ENCODE measurements at places on chromosomes 11 and 22.

GRCh38 chr11:65309006-65309405, 5.7 kb upstream of the CDC42EP2 start:
- no peak for DNase-seq

- no peak for DNase-seq
Measured at GRCh38 chr11:95283650-95284049, 52.6 kb upstream of the SESN3 start.

- DNase-seq: no peak
Measured at GRCh38 chr11:22720457-22720856, 54.0 kb downstream of the GAS2 start.

DNA sequence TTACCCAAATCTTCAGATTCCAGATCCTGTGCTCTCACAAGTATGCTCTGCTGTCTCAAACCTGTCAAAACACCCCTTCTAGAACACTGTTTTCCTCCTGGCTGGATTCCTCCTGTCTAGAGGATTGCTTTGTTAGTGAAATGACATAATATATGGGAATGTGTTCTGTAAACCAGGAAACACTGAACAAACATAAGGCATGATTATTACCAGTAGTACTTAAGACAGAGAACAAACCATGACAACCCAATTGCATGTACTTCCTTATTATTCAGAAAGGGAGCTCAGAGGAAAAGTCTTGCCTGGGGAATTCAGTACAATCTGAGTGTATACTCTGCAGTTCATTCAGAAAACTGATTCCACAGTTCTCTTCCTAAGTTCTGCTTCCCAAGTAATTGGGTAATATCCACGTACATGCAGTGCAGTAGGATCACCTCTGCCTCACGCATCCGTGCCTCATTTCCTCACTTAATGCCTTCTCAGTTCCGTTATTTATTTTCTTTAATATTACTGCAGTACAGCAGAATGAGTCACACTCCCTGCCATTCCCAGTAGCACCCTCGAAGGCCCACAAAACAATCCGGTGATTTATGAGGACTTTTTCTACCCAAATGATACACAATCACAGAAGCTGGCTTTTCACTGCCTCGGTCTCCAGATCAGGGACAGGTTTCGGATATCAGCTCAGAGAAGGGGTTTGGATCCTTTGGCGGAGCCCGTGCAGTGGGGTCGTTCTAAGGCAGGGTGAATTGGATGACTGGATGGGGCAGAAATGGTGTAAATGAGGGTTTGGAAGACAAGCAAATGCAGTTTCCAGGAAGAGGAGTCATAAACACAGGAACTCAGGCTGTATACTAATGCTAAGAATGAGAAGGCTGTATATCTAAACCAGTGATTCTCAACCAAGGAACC, 896.9 kb downstream of the KCNA4 start:
- no peak for DNase-seq

GRCh38 chr22:26979294-26979693, 321.9 kb downstream of the MIAT start:
- no peak for DNase-seq

- no peak for DNase-seq
Measured at GRCh38 chr11:2294926-2295290, 6.8 kb downstream of the C11orf21 start.

DNA sequence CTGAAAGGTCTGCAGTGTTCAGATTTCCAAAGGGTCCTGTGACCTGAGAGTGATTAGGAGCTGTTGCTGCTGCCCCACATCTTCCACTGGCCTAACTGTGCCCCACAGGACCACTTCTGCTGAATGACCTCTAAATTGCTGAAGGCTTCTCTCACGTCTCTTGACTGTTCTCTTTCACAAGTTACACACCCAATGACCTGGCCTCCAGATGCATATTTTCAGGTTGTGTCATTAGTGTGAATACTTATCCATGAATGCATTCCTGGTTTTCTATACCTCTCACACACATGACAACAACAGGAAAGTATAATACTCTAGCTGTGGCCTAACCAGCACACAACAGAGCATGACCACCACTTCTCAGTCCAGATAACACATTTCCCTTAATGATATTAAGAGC, 15.4 kb downstream of the PRR14L start:
- DNase-seq: no peak

- DNase-seq: peak; percentile 92
Measured at GRCh38 chr22:39520226-39521105, at the start of gene ATF4. TSS of gene ATF4 (plus strand) at chr22:39520562. CDS start at chr22:39521446, 884 bp downstream.

- no peak for DNase-seq
Measured at GRCh38 chr22:29617922-29618629, 14.6 kb downstream of the NF2 start.

DNA sequence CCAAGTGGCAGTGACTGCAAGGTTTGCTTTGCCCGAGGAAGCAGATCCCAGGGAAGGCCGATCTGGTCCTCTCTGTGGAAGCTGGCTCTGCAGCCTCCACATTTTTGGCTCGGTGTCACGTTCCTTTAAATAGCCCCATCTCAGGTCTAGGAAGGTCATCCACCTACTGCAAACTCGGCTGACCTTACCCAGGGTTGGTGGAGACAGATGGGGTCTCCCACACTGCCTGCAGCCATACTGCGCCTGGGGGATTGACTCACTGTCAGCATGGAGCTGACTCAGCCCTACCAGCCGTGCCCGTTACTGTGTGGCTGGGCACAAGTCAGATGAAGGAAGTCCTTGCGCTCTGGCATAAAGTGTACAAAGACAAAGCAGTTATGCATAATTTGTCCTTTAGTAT, 16.9 kb downstream of the CDPF1 start:
- no peak for DNase-seq

- DNase-seq: no peak
Measured at GRCh38 chr11:65634109-65634436, 3.8 kb upstream of the SIPA1 start.

DNA sequence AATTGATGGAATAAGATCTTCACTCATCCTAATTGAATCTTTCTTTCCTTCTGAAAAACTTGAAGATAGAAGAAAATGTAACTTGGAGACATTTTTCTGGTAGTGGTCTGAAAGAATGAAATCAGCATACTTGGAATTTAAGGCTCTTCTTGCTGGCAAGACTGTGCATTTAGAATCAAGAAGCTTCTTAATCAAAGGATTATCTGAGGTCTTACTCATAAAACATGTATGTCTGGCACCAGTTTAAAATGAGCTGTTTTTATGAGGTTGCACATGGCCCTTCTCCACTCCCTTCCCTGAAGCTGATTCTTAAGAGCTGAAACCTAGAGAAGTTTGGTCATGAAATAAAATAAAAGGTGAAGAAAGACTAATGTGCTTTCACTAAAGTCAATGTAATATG, 77.3 kb downstream of the ARHGEF12 start:
- DNase-seq: no peak

GRCh38 chr11:45929486-45930030, 7.1 kb downstream of the LARGE2 start:
- no peak for DNase-seq

DNA sequence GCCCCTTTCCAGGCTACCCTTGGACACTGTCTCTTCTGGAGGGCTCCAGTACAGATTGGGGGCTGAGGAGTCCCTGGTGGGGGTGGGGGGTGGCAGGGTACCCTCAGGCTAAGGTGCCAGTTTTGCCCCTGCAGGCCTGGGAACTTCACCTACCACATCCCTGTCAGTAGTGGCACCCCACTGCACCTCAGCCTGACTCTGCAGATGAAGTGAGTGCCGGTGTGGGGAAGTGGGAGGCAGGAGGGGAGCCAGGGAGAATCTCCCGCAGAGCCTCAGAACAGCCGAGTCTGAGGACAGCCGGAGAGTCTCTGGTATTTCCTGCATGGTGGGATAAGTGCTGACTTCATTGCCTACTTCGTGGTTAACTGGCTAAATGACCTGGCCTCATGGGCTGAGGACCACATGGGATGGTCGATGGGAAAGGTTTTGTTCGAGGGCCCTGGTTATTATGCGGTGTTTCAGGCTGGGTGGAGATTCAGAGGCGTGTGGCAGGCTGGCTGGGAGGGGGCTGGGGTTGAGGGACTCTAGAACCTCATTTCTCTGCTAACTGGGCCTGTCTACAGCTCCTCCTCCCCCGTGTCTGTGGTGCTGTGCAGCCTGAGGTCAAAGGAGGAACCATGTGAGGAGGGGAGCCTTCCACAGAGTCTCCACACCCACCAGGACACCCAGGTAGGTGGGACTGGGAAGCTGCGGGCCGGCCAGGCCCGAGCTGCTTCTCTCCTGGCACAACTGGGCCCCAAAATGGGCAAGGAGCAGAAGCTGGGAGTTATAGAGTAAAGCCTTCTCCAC, 8.5 kb downstream of the TMEM258 start:
- DNase-seq: no peak

DNA sequence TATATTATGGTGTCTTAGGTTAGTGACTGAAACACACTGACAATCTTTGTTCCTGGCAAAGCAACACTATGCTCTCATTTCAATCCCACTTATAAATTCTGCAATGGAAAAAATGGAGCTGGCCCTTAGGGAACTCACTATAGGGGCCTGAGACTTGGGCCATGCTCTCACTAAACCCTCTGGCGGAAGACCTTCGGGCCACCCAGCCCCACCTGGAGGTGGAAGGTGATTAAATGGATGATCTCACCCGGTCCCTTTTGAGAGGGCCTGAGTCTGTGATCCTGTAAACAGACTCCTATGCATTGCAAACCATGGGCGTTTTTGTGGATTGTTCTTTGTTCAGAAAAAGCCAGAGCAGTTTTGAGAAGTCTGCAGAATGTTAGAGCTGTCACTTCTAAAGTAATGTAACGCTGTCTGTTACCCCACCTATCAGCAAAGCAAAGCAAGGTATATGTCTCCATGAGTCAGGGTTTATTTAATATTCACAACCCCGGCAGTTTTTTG, 17.0 kb upstream of the CDON start:
- no peak for DNase-seq

- DNase-seq: no peak
Measured at GRCh38 chr22:44526779-44527126, 28.7 kb upstream of the RTL6 start.

DNA sequence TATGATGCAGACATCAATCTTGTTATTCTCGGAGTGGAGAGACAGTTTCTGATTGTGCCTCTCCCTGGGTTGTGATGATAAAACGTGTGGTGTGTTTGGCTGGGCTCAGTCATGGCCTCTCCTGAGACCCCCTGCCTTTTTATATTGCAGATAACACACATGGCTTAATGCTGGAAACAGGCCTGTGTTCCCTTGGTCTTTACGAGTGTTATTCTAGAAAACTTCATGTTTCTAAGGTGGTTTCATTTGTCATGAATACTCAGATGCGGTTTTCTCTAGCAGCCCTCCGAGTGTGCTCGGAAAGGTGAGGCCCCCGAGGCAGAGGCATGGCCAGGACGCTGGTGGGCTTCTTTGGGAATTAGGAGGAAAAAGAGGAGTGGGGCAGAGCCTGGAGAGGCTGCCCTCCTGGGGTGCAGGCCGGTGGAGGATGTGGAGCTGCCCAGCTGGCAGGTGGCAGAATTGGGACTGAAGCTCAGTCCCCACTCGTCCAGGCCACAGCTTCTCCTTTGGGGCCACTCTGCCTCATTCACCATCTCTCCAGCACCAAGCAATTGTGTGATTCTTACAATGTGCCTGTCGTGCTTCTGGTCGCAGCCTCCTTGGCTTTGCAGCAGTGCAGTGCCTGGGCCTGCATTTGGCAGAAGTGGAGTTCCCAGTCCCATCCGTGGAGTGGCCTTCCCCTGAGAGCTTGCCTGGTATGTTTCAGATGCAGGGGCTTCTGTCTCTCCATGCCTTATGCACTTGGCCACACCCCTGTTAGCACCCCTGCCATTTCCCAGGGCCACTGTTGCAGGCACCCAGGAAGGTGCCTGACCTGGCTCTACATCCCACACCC, 309.6 kb downstream of the TBC1D22A start:
- DNase-seq: no peak

- DNase-seq: no peak
Measured at GRCh38 chr11:77065878-77066228, 918 bp upstream of the CAPN5 start.

DNA sequence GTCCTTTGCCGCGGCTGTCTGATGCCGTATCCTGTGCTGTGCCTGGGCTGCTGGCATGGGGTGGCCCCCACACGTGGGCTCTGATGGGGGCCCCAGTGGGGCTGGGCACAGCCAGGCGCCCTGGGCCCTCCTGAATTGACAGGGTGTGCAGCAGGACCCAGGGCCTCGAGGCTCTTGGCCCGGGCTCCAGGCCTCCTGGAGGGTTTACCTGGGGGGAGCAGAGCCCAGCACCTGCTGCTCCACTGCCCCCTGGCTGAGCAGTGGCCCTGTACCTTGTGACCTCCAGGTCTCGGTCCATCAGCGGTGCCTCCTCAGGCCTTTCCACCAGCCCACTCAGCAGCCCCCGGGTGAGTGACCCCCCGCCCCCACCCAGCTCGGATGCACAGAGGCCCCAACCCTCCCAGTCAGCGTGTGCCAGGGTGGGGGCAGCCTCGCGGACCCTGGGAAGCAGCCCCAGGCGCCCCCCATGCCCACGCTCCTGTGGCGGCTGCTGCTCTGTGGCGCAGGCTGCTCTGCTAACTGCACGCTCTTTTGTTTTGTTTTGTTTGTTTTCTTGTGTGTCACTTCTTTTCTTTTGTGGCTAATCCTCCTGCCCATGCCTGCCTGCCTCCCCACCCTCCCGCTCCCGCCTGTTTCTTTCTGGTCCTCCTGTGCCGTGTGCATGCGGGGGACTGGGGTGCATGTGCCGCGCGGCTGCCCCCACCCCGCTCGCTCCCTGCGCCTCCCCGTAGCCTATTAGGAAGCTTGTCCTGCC, 36.9 kb downstream of the MOB2 start:
- DNase-seq: no peak

DNA sequence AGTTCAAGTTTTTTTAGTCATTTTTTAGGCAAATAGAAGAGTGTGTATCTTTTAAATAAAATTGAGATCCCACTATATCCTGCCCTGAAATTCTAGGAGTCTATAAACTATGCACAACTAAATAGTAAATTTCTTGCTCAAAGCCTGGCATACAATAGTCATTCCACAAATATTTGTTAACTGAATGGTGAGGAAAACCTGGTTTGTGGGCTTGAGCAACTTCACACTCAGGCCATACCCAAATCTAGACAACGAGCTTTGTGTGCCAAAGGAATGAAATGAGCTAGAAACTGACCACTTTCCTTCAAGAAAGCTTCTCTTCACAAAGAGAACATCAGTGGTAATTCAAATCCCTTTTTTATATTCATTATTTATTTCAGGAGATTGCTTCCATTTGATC, 39.6 kb upstream of the AMOTL1 start:
- no peak for DNase-seq

DNA sequence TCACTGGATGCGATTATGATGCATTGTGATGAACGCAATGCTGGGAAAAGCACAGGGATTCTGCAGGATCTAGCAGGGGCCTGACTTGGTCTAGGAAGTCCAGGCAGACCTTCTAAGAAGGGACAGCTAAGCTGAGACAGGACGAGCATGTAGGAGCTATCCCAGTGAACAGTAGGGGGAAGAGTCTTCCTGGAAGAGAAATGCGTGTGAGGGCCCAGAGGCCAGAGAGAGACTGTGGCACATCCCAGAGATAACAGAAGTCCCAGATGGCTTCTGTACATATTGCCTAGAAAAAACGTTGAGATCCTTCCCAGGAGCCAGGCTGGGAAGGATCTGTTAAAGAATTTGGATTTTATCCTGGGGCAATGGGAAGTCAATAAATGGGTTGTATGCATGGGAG, 24.6 kb downstream of the RCN1 start:
- no peak for DNase-seq
